NCI-H510A (cell line): ENCODE measurements at places on chromosomes 5 and 9.

GRCh38 chr5:74639807-74640449 lies 600 bp downstream of the ENC1 start:
- DNase-seq, result peak; percentile 24

- DNase-seq, result no peak
Measured at GRCh38 chr9:99114049-99114440, 9.1 kb downstream of the TGFBR1 start.

GRCh38 chr9:92605224-92605623 lies 64.7 kb downstream of the IPPK start:
- no peak for DNase-seq

- no peak for DNase-seq
Measured at GRCh38 chr9:133976191-133976861, 15.8 kb downstream of the VAV2 start.

DNA sequence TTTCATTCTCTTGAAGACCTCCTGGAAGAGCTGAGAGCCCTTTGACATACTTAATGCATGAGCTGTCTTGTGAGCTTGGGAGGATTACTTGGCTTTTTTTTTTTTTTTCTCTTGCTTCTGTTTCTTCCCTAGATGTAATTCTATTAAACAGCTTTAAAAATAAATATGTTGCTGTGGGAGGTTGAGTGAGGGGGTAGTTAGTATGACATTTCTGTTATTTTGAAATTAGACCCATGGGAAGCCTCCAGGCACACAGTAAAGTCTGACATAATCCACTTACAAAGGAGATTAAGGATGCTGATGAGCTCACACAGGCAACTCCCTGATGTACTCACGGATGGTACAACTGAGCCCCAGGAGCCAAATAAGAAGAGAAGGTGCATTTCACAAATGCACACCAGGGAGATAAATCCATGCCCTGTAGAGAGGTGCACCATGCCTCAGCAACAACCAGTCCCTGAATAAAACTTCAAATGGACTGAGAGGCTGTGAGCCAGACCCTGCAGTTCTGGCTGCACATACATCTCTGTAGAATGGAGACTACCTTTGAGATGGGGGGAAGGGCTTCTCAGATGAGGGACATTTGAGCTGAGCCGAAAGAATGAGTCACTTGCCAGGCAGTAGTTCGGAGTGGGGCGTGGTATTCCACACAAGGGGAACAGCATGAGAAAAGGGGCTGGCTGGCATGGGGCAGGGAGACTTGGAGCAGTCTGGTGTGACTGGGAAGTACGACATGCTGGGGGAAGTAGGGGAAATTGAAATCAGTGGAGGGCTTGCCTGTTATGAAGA lies 68.7 kb downstream of the ACTL7B start:
- DNase-seq, result no peak

DNA sequence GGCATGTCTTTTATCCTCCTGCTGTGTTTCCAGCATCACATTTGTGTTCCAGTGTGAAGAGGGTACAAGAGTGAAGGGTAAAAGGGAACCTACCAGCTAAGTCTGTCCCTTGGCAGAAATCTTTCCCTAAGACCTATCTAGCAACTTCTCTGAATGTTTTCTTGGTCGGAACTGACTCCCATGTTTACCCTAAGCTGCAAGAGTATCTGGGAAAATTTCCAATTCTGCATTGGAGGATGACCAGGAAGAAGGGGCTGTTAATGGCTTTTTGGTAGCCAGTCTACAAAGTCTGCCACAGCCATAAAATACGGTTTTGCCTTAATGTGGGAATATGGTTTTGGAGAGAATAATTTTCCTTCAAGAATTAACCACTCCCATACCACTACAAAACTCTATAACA lies 75.1 kb downstream of the MAST4 start:
- no peak for DNase-seq

- no peak for DNase-seq
Measured at GRCh38 chr5:31995714-31996113, 178.4 kb downstream of the GOLPH3 start.

- no peak for DNase-seq
Measured at GRCh38 chr9:20479419-20480155, 142.7 kb downstream of the MLLT3 start.

GRCh38 chr5:75616371-75616881 lies 5.2 kb downstream of the ANKDD1B start:
- no peak for DNase-seq

- no peak for DNase-seq
Measured at GRCh38 chr9:81719972-81720371, 30.6 kb upstream of the TLE1 start.

DNA sequence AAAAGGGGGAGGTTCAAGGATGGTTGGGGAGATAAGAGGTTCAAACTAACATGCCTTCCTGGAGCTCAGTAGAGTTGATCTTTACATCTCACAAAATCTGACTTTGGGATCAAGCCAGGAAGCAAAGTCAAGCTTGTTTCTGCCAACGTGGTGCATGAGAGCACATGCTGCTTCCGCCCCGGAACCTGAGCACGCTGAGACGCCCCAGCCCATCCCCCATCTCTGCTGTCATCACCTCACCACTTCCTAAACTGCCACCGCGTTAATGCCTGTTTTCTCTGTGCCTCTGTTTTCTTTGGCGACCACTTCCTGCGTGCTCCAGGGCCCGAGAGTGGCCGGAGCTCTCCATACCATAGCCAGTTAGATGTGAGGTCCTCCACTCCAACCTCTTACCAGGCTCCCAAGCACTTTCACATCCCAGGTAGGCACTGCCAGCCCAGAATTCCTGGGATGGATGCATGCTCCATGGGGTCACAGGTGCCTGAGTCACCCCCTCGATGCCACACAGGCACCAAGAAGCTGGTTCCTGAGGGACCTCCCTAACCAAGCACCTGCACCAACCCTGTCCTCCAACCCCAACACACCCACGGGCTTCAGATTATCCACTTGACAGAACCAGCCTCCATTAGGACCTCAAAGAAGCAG lies 31.2 kb upstream of the AFAP1L1 start:
- no peak for DNase-seq

GRCh38 chr9:104810421-104811339 lies 46.8 kb downstream of the NIPSNAP3B start:
- DNase-seq, result no peak

GRCh38 chr5:143001764-143002351 lies 231.7 kb downstream of the ARHGAP26 start:
- DNase-seq, result no peak

DNA sequence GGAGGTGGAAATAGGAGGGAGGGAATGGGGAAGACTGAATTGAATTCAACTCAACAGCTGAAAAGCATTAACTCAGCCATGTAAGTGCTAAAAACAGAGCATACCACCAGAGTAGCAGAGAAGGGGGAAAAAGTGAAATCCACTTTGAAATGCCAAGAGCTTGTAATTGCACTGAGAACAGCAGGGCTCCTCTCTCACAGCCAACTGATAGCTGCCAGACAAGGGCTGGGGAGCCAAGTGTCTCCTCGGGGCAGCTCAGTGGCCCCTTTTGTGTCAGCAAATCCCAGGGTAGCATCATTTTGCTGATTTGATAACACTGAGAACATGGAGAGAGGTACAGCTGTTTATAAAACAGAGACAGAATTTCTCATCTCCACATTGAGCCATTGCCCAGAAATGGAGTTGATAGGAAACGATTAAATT lies 182.5 kb downstream of the FRMD3 start:
- no peak for DNase-seq

GRCh38 chr9:87875060-87875459 lies 7.6 kb upstream of the SPATA31E1 start:
- DNase-seq, result no peak

DNA sequence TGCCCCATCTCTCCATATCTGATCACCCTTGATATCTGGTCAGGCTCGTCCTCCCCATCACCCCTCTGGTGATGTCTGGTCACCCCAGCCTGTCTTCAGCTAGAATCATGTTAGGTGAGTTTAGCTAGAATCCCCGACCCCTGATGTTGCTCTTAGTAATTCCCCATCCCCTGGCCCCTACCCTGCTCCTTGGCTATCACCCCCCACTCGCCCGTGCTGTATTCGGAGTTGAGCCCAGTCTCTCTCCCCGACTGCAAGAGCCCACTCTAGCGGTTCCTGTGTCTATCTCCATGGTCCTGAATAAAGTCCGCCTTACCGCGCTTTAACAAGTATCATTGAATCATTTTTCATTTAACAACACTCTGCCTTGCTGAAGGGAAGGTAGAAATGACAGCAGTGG lies 33.7 kb downstream of the ADAMTS2 start:
- no peak for DNase-seq

DNA sequence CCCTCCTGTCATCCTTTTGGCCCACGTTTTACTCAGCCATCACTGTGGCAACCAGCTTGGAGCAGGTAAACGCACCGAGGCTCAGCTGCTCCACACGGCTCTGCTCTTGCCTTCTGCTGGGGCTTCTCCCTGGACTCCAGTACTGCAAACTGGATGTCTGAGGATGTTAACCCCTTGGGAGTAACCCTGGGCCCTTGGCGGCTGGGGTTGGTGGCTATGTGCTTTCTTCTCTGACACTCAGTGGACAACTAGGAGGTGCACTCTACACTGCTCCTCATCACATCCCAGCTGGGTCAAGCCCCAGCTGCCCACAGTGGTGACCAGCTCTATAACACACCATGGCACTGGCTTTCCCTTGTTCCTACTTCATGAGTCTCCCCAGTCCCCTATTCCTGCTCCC lies 12.2 kb upstream of the CYSTM1 start:
- DNase-seq, result no peak

- DNase-seq, result no peak
Measured at GRCh38 chr9:97109194-97109811, 70.4 kb upstream of the CTSV start.

GRCh38 chr5:673831-674629 lies 19.1 kb downstream of the TPPP start:
- no peak for DNase-seq

DNA sequence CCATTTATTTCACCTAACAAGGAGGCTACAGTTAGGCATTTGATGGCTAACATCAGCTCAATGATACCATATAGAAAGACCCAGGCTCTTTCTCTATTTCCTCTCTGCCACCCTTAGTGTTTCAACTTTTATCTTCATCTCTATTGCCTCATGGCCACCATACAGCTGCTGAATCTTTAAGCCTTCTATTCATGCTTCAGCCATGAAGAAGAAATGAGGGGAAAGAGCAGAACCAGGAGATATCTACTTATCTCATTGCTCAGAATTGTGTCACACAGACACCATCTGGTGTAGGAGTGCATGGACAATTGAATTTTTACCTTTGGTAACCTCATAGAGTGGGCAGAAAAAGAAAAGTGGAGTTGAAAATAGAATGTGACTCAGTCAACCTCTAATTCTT lies 6.7 kb downstream of the GAPT start:
- no peak for DNase-seq

- no peak for DNase-seq
Measured at GRCh38 chr9:136302527-136302926, 1.4 kb downstream of the CCDC187 start.

DNA sequence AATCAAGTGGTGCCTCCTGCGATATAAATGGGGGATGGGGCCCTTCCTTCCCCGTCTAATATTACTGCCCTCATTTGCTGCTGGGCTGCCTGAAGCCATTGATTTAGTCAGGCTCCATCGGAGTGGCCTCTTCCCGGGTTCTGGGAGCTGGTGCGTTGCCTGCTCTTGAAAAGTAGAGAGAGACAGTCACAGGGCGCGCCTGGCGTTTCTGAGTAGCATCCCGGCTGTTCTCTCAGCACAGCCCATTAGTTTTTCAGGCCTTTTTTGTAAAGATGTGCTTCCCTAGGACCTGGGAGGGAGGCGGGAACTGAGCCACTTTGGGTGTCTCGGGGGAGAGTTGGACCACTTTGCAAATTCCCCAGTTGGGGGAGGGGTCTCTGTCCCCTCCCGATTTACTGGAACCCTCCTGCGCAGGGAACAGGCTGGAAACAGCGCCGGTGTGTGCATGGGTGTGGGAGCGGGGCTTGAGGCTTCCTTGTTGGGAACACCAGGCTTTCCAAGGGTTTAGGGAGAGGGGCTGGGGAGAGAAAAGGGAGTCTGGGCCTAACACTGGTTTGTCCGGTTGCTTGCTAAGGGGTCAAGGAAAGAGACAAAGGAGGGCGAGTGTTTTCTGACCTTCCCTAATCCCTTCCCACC lies 4.7 kb downstream of the PRDM6 start:
- no peak for DNase-seq

DNA sequence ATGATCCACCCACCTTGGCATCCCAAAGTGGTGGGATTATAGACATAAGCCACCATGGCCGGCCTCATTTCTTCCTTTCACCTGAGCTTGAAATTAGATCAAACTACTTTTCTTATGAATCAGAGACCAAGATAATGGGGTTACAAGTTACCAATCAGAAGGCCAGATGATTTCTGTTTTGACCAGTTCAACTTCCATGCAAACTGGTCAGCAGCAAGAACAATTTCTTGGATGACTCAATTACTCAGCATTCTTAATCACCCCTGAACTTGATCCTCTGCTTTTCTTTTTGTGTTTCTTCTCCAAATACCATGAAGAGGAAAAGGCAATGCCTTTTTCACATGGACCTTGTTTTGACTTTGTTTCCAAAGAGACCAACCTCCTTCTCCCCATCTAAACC lies 10.0 kb upstream of the PLIN2 start:
- DNase-seq, result no peak

GRCh38 chr5:122532035-122532434 lies 220.0 kb downstream of the SNCAIP start:
- no peak for DNase-seq

- DNase-seq, result no peak
Measured at GRCh38 chr9:131713016-131713415, 26.9 kb downstream of the RAPGEF1 start.

GRCh38 chr5:29214839-29215238 lies 1978.6 kb upstream of the CDH6 start:
- no peak for DNase-seq

DNA sequence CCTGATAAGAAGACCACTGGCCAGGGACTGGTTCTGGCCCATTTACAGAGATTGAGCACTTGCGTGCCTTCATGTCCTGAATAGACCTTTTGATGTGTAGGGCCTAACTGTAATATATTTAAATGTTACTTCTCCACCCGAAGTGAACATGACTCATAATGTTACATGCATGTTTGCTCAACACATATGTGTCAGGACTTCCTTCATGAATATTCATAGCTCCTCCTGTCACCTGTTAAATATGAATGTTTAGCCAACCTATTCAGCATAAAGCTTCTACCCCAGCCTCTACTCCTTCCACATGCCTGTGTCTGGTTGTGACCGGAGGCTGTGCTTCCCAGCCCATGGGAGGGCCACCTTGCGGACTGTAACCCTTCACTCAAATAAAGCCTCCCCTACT lies 457.5 kb downstream of the IRX1 start:
- no peak for DNase-seq

DNA sequence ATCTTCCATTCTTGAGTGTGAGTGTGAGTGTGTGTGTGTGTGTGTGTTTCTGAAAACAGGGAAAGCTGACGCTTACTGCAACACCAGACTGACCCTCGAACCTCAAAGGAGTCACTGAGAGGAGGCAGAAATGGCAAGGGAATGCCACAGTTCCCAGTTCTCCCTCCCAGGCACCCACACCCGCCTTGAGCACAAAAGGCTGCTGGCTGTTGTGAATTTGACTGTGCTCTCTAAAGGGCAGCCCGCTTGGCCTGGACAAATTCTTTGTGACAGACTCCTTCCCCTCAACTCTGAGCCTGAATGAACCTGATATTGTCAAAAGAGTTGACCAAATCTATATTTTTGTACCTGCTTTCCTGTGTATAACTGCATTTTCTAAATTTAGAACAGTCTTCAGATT lies 245.7 kb upstream of the IRX2 start:
- no peak for DNase-seq

GRCh38 chr9:134192311-134192950 lies 28.1 kb upstream of the RNU6ATAC start:
- DNase-seq, result no peak

- no peak for DNase-seq
Measured at GRCh38 chr5:134141331-134142050, 27.0 kb downstream of the TCF7 start.

- no peak for DNase-seq
Measured at GRCh38 chr9:133161547-133161950, 2.2 kb downstream of the GBGT1 start.
